ENCODE measurements at places on chromosomes 5 and 9. TPM values are rescaled to one million over a fixed set of nuclear protein-coding genes. Genes with fewer than 3 reads are reported as not detected.

Gene AFAP1L1
- 6.4 TPM for total RNA-seq

Gene GMCL2
- not detected for total RNA-seq

Gene RHOBTB3
- 102 TPM for total RNA-seq

Gene CACFD1
- total RNA-seq = 6.5 TPM

Gene PAPPA
- 11.0 TPM for total RNA-seq
